ENCODE measurements at places on chromosomes 16 and 17.
A peak's percentile ranks its signal among the peaks of the same experiment; 100 is the strongest.

DNA sequence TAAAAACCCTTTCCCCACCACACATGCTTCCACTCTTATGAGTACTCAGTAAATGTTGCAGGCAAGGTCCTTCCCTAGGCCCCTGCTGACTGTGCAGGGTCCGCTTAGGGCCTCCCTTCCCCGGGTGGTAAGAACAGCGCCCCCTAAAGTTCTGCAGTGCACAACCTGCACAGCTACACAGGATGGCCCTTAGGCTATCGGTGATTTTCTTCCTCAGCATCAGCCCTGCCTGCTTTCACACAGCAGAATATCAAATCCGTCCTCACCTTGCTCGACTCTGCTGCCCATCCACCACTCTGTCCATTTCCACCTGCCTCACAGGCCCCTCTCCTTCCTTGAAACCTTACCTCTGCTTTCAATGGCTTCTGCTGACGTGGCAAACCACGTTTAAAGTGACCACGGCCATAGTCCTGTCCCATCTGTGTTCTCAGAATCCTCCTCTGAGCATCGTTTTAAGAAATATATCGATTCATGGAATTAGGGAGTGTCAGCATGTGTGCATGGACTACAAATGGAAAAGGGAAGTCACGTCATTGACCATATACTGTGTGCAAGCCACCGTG, 51.4 kb upstream of the TMEM132E start:
- no peak for DNase-seq

DNA sequence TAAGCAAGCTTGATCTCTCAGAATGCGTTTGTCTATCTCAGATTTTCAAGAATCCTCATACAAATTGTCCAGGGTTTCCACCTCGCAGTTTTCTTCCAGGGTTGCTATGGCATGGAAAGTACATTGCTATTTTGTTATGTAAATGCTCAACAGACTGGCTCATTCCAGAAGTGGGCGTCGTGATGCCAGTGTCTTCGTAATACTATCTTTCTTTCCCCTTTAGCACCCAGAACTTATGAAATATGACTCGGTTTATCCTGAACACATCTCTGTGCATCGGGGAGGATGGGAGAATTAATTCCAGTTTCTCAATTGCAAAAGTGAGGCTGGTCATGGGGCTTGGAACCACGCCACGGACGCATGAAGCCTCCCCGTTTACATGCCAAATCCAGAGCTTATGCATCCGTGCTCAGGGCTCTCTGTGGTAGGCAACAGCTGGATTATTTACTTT, 405.0 kb downstream of the WWOX start:
- peak; percentile 86 for DNase-seq

- no peak for DNase-seq
Measured at GRCh38 chr17:66506641-66507040, 204.2 kb downstream of the PRKCA start.

GRCh38 chr17:7695586-7695985, 7.3 kb downstream of the WRAP53 start:
- no peak for DNase-seq

DNA sequence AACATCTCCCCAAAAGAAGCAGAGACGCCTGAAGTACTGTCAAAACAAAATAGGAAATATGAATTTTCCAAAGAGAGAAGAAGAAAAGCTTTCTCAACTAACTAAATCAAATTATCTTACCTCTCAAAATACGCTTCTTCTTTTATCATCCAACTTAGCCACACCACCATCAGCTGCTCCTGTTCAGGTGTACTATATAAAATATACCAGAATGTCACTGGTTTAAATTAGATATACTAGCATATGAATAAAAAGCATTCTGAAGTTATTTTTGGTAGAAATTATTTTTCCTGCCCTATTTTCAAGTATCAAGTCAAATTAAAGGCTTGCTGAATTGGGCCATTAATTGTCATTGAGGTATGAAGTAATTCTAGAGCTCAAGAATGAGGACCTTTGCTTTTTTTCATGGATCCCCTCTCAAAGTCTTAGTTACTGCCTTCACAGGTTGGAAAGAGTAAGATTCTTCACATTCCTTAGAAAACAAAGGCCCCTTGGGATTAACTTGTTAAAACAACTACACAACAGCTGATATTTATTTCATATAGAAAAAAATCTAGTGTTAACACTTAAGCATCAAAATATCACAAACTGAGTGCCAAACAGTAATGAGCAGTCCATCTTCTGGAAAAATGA, 30.1 kb downstream of the INTS2 start:
- no peak for DNase-seq

DNA sequence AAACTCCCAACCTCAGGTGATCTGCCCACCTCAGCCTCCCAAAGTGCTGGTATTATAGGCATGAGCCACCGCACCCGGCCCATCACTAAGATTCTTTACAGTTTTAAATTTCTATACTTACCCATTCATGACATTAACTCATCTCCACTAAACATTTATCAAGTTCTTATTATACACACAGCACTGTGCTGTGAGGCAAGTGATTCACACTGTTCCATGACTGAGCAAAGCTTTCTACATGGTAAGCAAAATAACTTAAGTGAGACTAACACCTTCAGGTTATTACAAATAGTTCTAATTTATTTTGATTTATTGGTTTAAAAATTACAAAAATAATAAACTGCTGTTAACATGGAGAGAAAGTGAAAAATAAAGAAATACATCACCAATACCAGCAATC, 33.5 kb downstream of the MARVELD3 start:
- no peak for DNase-seq

DNA sequence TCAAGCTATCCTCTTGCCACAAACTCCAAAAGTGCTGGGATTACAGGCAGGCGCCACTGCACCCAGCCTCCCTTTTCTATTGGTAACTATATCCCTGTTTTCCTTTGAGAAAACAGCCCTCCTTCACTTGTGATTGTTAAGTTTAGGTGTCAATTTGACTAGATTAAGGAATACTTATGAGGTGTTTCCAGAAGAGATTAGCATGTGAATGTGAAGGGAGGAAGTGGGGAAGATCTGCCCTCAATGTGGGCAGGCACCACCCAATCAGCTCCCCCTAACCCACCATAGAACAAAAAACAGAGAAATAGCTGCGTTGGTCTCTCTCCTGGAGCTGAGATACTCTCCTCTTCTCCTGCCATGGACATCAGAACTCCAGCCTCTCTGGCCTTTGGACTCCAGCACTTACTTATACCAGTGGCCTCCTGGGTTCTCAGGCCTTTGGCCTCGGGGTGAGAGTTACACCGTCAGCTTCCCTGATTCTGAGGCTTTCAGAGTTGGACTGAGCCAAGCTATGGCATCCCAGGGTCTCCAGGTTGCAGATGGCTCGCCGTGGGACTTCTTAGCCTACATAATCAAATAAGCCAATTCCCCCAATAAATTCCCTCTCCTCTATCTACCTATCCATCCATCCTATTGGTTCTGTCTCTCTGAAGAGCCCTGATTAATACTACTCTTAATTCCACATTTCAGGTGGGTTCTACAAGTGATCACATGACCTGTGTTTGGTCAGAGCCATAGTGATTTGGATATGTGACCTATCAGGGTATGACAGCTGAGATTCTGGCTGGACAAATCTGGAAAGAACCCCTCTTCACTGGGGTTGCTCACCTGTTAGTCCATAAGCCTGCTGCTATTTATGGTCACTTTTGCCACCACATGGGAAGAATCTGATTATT, 12.0 kb upstream of the STAT3 start:
- no peak for DNase-seq

DNA sequence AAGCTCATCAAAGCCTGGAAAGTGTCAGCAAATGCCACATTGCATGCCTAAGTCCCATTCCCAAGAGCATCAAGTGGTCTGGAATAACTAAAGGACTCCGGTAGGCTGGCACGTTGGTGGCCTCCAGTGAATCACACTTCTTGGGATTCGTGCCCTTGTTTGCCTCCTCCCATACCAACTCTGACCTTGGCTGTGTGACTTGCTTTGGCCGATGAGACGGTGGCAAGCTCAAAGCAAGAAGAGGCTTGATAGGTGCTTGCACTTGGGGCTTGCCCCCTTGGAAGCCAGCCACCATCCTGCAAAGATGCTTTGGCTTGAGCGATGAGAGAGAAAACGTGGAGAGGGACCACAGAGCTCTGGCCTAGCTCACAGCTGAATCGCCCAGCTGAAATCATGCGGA, 313.1 kb upstream of the ZFHX3 start:
- DNase-seq = no peak

GRCh38 chr17:7961421-7961820, 29.4 kb downstream of the CNTROB start:
- no peak for DNase-seq

DNA sequence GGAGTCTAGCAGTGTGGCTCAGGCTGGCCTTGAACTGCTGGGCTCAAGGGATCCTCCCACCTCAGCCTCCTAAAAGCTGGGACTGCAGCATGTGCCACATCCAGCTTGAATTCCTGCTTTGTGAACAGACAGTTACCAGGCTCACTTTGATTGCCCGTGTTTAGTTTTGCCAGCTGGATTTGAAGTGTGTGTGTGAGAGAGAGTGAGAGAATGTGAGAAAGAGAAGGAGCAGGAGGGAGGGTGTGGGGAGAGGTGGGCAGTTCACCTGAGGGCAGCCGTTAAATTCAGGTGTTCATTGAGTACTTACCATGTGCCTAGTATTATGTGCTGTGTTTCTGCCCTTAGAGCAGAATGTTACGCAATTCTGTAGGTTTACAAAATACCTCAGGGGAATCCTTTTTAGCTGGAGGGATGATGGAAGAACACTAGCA, 4.7 kb downstream of the DUSP14 start:
- no peak for DNase-seq

DNA sequence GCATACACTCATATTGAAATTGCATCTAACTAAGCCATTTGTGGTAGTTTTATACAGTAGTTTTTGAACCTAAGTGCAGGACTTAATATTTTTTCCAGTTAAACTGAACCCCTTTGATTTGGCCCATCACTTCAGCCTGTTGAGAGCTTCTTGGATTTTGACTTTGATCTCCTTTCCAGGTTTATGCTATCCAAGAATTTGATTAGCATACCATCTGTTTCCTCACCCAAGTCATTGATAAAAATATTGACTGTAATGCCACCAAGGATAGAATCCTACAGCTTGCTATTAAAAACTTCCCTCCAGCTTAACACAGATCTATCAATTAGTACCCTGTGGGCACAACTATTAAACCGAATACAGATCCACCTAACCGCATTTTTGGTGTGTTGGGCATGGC, 7.2 kb downstream of the TMEM94 start:
- DNase-seq = no peak

GRCh38 chr17:12431188-12431587, 234.5 kb upstream of the MYOCD start:
- DNase-seq = no peak

All from tongue (tissue), 3 donors.